ENCODE measurements at places on chromosomes 2 and 18. TPM values are rescaled to one million over a fixed set of nuclear protein-coding genes. Genes with fewer than 3 reads are reported as not detected.

DNA sequence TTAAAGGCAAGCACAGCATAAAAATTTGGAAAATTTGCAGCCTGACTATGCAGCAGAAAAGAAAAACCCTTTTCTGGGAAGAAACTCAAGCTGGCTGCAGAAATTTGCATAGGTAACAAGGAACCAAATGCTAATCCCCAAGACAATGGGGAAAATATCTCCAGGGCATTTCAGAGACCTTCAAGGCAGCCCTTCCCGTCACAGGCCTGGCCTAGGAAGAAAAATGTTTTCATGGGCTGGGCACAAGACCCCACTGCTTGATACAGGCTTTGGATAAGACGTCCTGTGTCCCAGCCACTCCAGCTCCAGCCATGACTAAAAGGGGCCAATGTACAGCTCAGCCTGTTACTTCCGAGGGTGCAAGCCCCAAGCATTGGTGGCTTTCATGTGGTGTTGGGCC, 717.6 kb downstream of the TDRD15 start:
- peaks cover 3% of the 10 kb centered on the region for H3K4me1 ChIP-seq
- H3K36me3 ChIP-seq = no peaks in the 10 kb centered on the region
- DNase-seq = no peak

GRCh38 chr2:83994633-83995179, 464.4 kb downstream of the SUCLG1 start:
- no peaks in the 10 kb centered on the region for H3K27me3 ChIP-seq
- no peaks in the 10 kb centered on the region for H3K4me1 ChIP-seq
- no peak overlapping the region for H3K27ac ChIP-seq
- H3K36me3 ChIP-seq = no peaks in the 10 kb centered on the region
- no peak overlapping the region for H3K4me3 ChIP-seq

GRCh38 chr2:45922577-45922988, 271.1 kb downstream of the PRKCE start:
- peak; percentile 65 for DNase-seq
- no peaks in the 10 kb centered on the region for H3K27me3 ChIP-seq
- H3K4me3 ChIP-seq = no peak overlapping the region
- no peaks in the 10 kb centered on the region for H3K4me1 ChIP-seq
- H3K36me3 ChIP-seq = no peaks in the 10 kb centered on the region

DNA sequence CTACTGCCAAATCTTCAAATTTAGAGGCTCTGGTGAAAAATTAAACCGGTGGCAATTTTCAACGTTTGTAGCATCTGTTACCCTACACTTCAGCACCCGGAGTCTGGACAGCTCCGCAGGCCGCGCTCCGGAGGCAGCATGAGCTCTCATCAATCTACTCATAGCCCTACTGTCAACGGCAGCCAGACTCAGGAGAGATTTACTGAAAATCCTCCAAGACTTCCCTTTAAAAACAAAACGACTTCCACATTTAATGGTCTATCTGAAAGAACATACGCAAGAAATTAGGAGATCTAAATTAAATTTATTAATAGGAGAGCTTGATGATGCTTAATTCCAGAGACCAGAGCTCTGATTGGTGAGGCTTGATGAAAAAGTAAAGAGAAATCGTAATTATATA, 970 bp upstream of the ADCYAP1 start:
- peaks cover 14% of the 10 kb centered on the region for H3K4me1 ChIP-seq

ANKRD30BL gene
- not detected for total RNA-seq

GRCh38 chr18:59300676-59301285, 17.7 kb downstream of the CPLX4 start:
- H3K36me3 ChIP-seq = no peaks in the 10 kb centered on the region
- H3K27me3 ChIP-seq = peaks cover 26% of the 10 kb centered on the region
- DNase-seq = no peak
- H3K4me1 ChIP-seq = no peaks in the 10 kb centered on the region
- no peak overlapping the region for H3K27ac ChIP-seq

- H3K4me3 ChIP-seq = no peak overlapping the region
- H3K27ac ChIP-seq = no peak overlapping the region
- no peak for DNase-seq
- no peaks in the 10 kb centered on the region for H3K27me3 ChIP-seq
- H3K4me1 ChIP-seq = no peaks in the 10 kb centered on the region
Measured at GRCh38 chr2:15570104-15570503, 9.0 kb upstream of the NBAS start.

DNA sequence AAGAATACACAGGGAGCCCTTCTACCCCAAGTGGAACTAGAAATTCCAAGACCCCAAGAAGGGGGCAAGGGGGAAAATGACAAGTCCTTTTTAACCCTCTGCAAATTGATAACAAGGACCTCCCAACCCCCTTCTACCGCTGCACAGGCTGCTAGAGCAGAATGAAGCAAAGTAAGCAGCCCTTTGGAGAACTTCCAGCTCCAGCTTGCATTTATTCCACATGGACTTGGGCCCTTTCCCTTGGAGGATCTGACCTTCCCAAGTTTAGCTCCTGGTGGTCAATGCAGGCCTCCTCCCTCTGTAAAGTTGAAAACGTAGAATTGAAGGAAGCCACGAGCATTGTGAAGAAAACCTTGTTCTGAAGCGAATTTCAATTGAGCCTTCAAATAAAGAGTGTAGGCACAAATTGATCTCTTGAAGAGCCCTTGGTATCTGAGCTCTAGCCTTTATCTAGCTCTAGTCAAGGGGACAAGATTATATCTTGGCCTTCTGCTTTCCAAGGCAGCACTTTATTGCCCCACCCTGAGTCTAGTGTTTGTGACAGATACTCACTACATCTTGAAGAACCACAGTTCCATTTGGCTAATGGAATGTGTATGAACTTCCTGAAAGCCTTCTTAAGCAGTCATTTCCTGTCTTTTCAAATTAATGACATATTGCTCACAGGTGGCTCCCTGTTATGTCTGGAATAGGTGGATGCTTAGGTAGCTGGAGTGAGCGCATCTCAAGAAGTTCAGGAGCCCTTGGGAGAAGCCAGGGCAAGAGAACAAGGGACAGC, 37.2 kb downstream of the SLC14A2 start:
- no peaks in the 10 kb centered on the region for H3K4me1 ChIP-seq
- no peak overlapping the region for H3K27ac ChIP-seq
- H3K27me3 ChIP-seq = no peaks in the 10 kb centered on the region
- H3K36me3 ChIP-seq = no peaks in the 10 kb centered on the region
- H3K4me3 ChIP-seq = no peak overlapping the region

DNA sequence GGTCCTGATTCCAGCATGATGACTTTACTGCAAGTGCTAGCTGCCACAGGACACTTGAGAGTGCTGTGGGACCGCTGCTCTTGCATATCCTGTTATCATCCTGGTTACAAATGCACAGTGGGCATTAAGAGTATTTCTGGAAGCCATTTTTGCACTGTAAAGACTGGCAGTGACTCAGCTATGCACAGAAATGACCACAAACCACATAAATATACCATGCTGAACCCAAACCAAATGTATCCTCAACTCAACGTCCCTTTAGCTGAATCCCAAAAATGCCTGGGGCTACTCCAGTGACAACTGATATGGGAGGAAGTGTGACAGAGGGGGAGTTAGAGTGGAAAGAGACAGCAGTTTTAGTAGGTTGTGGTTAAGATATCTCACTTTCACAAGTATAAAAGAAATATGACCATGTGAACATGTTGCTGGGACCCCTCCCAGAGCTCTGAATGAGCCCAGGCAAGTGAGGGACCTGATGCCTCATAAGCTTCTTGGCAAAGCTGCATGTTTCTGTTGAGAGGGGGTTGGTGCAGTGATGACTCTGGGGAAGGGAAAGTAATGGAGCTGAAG, 37.3 kb downstream of the RHBDD1 start:
- H3K36me3 ChIP-seq = no peaks in the 10 kb centered on the region
- H3K4me3 ChIP-seq = no peak overlapping the region
- no peaks in the 10 kb centered on the region for H3K27me3 ChIP-seq
- no peak overlapping the region for H3K27ac ChIP-seq

DNA sequence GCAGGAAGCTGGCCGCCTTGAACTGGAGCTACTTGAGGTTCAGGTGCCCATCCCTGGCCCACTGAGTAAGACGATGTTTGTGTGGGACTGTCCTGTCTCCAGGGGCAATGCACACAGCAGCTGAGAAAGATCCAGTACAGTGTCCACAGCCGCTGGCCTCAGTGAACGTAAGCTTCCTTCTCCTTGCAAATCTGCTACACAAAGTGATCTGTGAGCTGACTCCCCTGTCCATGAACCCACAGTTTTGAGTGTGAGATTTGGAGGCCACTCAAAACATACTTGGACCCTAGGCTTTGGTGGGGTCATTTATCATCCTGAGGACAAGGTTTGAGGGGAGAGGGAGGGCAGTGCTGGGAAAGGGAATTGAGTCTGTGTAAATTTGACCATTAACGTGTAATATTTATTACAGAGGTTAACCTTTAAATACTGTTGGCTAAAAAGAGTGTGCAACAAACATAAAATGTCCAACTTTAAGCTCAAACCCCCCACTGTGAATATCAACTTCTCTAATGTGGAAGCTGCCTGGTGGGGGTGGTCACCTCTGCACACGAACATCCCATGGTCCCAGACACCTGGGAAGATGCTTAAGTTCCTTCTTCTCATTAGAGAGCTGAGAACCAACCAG, 4.9 kb upstream of the CYS1 start:
- no peak overlapping the region for H3K4me3 ChIP-seq
- peaks cover 8% of the 10 kb centered on the region for H3K4me1 ChIP-seq
- H3K27ac ChIP-seq = no peak overlapping the region
- DNase-seq = no peak
- H3K27me3 ChIP-seq = peaks cover 31% of the 10 kb centered on the region
- H3K36me3 ChIP-seq = no peaks in the 10 kb centered on the region

DNA sequence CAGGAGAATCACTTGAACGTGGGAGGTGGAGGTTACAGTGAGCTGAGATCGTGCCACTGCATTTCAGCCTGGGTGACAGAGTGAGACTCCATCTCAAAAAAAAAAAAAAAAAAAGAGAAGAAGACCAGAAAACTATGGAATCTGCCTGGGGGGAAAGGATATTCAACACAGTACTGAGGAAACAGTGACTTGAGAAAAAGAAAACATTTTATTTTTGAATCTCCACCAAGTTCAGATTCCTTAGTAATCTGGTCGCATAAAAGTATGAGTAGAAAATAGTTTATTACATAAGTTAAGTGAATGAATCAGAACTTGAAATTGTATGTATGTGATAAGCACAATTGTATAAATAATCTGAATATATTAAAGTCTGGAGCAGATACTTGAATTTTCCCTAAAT, 13.0 kb upstream of the HAT1 start:
- no peaks in the 10 kb centered on the region for H3K4me1 ChIP-seq
- no peaks in the 10 kb centered on the region for H3K27me3 ChIP-seq
- no peak overlapping the region for H3K4me3 ChIP-seq
- H3K36me3 ChIP-seq = no peaks in the 10 kb centered on the region

DNA sequence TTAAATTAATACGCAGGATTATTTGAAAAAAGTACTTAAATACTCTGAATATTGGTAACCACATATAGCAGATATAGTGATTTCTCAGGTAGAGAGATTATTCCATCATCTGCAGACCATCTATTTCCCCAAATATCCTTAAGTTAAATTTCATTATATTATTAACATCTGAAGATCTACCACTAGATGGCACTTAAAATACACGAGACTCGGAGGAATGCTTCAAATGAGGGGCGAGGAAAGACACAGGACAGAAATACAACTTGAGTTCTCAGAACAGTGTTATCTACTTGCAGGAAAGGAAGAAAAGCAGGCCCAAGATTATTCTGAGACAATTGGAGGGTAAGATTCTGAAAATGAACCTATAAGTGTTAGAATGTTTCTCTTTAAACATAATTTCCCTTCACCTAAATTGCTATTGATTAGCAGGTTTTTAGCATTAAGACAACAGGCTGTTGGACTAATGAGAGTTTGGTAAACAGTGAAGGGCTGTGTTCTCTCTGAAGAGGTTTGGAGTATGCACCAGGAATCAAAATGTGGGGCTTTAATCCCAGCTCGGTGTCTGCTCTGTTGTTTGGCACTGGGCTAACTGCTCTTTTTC, 76.9 kb upstream of the GCFC2 start:
- H3K4me1 ChIP-seq = no peaks in the 10 kb centered on the region
- DNase-seq = peak; percentile 27
- H3K27ac ChIP-seq = no peak overlapping the region

- H3K4me3 ChIP-seq = no peak overlapping the region
- H3K4me1 ChIP-seq = peaks cover 19% of the 10 kb centered on the region
- DNase-seq = peak; percentile 91
- H3K36me3 ChIP-seq = no peaks in the 10 kb centered on the region
Measured at GRCh38 chr2:217622205-217623060, 380.4 kb downstream of the TNS1 start.

- no peak overlapping the region for H3K27ac ChIP-seq
- no peaks in the 10 kb centered on the region for H3K36me3 ChIP-seq
- no peaks in the 10 kb centered on the region for H3K27me3 ChIP-seq
Measured at GRCh38 chr2:143468341-143468888, 339.2 kb downstream of the ARHGAP15 start.

- no peaks in the 10 kb centered on the region for H3K27me3 ChIP-seq
- H3K36me3 ChIP-seq = no peaks in the 10 kb centered on the region
- no peak overlapping the region for H3K27ac ChIP-seq
- DNase-seq = no peak
Measured at GRCh38 chr2:28684142-28684858, 67.3 kb upstream of the PPP1CB start.

- H3K27ac ChIP-seq = no peak overlapping the region
- no peaks in the 10 kb centered on the region for H3K27me3 ChIP-seq
- no peak overlapping the region for H3K4me3 ChIP-seq
- no peaks in the 10 kb centered on the region for H3K4me1 ChIP-seq
- no peak for DNase-seq
- H3K36me3 ChIP-seq = no peaks in the 10 kb centered on the region
Measured at GRCh38 chr18:9066817-9067306, 35.6 kb upstream of the NDUFV2 start.

GRCh38 chr2:201932511-201932910, 101.1 kb upstream of the FZD7 start:
- no peaks in the 10 kb centered on the region for H3K27me3 ChIP-seq
- no peak overlapping the region for H3K4me3 ChIP-seq
- no peaks in the 10 kb centered on the region for H3K36me3 ChIP-seq

Measured in astrocyte (in vitro differentiated cells and primary cell).